Trophoblast cell (in vitro differentiated cells and primary cell): ENCODE measurements at places on chromosomes 7 and 10.

DNA sequence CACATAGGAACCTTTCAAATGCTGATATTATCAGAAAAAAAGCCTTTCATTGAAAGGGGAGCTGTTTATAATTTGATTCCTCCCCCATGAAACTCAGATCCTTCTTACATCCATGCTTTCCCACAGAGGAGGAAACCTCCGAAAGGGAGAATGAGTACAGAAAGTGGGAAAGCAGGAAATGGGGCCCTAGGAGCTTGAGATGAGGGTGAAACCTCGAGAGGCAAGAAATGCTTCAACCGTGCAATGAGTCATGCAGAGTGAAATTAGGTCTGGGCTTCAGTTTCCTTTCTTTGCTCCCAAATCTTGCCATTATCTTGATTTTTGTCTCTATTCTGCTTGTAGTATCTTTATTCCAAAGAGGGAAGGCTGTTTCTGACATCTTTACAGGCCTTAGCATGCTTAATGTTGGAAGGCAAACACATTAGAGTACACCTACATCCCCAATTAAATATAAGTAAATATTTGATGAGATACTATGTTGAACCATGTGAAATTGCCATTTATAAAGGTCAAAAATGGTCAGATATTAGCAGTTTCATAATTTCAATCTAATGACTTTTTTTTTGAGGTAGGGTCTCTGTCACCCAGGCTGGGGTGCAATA lies 79.1 kb downstream of the NAMPT start:
- H3K27me3 ChIP-seq = no peaks in the 10 kb centered on the region
- H3K36me3 ChIP-seq = no peaks in the 10 kb centered on the region
- H3K27ac ChIP-seq = no peak overlapping the region
- no peak for DNase-seq

DNA sequence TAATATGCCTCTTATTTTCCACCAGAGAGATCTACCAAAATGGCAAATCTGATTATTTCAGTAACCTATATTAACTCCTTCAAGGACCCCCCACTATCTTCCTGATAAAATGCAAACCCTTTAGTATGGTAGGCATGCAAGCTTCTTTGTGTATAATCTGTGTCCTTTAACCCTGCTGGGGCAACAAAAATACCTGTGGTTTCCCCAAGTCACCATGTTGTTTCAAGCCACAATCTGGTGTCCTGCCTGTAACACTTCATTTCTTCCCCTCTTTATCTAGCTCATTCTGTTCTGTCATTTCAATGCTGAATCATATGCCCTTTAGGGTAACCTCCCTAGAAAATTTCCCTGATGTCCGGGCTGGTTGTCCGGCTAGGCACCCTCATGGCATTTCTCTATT lies 5.3 kb downstream of the CALCR start:
- H3K36me3 ChIP-seq = no peaks in the 10 kb centered on the region
- H3K4me3 ChIP-seq = no peak overlapping the region
- H3K4me1 ChIP-seq = peaks cover 2% of the 10 kb centered on the region
- no peak overlapping the region for H3K27ac ChIP-seq
- peaks cover 3% of the 10 kb centered on the region for H3K27me3 ChIP-seq
- DNase-seq = no peak

- no peaks in the 10 kb centered on the region for H3K36me3 ChIP-seq
- DNase-seq = no peak
- H3K27me3 ChIP-seq = no peaks in the 10 kb centered on the region
Observed at GRCh38 chr10:27660711-27661110, 84.9 kb downstream of the MKX start.

DNA sequence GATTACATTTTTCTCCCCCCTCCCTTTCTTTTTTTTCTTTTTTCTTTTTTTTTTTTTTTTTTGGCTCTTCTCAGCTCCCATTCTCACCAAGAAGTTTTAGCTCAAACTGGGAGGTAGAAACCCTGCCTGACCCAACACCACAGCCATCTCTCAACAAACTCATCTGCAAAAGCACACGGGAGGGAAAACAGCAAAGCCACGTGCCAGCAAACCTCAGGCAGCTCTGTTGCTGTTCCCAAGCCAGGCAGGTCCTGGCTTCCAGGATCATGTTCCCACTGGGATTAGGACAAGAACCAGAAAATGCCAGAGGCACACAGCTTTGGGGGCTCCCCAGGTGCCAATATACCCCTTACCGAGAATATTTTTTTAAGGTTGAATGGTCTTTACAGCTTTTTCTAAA lies 56.7 kb downstream of the ITIH5 start:
- no peak overlapping the region for H3K4me3 ChIP-seq
- no peak overlapping the region for H3K27ac ChIP-seq
- DNase-seq = no peak
- no peaks in the 10 kb centered on the region for H3K4me1 ChIP-seq

DNA sequence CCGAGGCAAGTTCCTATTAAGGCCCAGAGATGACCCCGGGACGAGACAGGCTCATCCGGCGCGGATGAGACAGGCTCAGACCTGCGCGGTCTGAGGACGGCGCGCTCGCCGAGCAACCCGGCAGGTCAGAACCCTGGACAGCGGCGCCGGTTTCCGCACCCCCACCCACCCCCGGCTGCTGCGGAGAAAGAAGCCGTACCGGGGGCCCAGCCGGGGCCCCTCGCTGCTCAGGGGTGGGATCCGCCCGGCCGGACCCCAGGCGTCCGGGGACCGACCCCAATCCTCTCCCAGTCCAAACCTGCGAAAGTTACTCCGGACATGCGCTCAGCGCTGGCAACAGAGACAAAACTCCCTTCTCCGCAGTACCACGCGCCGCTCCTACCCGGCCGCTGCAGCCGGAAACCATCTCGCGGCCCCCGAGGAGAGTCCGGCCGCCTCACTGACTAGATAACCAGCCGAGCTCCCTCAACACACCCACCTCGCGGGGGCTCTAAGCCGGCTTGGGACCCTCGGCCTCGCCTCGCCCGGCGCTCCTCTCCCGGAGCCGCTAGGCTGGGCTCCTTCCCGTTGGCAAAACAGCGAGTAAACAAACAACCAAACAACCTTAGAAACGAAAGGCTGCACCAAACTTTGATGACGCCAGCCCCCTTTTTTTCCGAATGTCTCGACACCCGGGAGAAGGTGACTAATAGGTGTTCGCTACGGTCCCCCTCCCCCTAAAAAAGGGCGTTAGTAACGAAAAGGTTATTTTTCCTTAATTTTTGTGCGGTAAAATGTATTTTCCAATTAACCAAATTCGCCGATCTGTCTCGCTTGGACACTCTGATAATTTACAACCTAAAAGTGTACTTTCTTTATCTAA lies 2.3 kb upstream of the DRGX start:
- H3K27me3 ChIP-seq = peaks cover 57% of the 10 kb centered on the region
- peaks cover 10% of the 10 kb centered on the region for H3K4me1 ChIP-seq
- H3K4me3 ChIP-seq = no peak overlapping the region
- H3K27ac ChIP-seq = no peak overlapping the region
- peak; percentile 64 for DNase-seq
- no peaks in the 10 kb centered on the region for H3K36me3 ChIP-seq

DNA sequence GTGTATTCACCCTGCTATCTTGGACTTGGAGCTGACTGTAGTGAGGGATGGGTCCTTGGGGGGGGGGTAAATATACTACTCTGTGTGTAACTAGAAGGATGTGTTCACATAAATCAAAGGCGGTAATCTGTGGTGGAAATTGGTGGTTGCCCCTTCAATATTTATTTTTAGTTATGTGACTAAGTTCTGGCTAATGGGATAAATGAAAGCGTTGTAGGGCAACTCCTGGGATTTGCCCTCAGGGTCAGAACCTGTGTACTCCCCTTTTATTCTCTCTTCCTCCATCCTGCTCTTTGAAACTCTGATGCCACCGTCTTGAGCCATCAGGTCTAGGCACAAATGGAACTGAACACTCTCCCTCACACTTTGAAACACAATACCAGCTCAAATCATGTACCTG lies 24.3 kb upstream of the ST7 start:
- DNase-seq = no peak
- no peak overlapping the region for H3K27ac ChIP-seq
- no peaks in the 10 kb centered on the region for H3K4me1 ChIP-seq
- H3K27me3 ChIP-seq = no peaks in the 10 kb centered on the region

- no peak for DNase-seq
- peaks cover 30% of the 10 kb centered on the region for H3K36me3 ChIP-seq
- no peaks in the 10 kb centered on the region for H3K4me1 ChIP-seq
- no peaks in the 10 kb centered on the region for H3K27me3 ChIP-seq
- H3K27ac ChIP-seq = no peak overlapping the region
Observed at GRCh38 chr7:2126621-2127020, 106.1 kb downstream of the MAD1L1 start.

- no peak overlapping the region for H3K27ac ChIP-seq
- DNase-seq = no peak
- peaks cover 14% of the 10 kb centered on the region for H3K36me3 ChIP-seq
- H3K27me3 ChIP-seq = no peaks in the 10 kb centered on the region
Observed at GRCh38 chr10:125035588-125036295, 93.8 kb downstream of the ZRANB1 start.
